Activated CD4-positive, alpha-beta T cell treated with anti-CD3 and anti-CD28 coated beads for 4 hours (primary cell): ENCODE measurements at places on chromosomes 11 and 22.

DNA sequence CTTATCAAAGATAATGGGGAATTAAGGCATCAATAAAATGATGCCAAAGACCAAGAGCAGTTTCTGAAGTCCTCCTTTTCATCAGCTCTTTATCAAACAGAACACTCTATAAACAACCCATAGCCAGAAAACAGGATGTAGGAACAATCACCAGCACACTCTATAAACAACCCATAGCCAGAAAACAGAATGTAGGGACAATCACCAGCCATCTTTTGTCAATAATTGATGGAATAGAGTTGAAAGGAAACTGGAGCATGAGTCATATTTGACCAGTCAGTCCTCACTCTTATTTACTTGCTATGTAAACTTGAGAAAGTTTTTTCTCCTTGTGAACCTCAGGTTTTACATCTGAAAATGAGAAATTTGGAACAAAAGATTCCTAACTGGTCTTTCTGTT, 10.0 kb downstream of the MS4A2 start:
- no peak for DNase-seq

DNA sequence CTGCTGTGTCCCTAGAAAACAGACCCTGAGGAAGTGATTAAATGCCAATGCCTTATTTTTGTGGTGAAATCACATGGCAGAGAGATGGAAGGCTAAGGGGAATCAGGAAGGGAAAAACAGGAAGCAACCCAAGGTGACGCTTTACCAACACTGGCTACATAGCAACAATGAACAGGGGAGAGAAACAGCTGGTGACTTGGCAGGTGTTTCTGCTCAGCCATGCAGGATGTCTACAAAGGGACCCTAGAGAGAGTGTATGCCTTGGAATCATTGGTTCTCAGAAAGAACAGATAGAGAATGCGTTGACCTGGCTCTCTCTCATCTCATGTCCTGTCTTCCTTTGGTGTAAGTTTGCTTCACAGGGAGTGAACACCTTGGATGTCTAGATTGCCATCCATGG, 911.9 kb downstream of the OPCML start:
- DNase-seq, result no peak

DNA sequence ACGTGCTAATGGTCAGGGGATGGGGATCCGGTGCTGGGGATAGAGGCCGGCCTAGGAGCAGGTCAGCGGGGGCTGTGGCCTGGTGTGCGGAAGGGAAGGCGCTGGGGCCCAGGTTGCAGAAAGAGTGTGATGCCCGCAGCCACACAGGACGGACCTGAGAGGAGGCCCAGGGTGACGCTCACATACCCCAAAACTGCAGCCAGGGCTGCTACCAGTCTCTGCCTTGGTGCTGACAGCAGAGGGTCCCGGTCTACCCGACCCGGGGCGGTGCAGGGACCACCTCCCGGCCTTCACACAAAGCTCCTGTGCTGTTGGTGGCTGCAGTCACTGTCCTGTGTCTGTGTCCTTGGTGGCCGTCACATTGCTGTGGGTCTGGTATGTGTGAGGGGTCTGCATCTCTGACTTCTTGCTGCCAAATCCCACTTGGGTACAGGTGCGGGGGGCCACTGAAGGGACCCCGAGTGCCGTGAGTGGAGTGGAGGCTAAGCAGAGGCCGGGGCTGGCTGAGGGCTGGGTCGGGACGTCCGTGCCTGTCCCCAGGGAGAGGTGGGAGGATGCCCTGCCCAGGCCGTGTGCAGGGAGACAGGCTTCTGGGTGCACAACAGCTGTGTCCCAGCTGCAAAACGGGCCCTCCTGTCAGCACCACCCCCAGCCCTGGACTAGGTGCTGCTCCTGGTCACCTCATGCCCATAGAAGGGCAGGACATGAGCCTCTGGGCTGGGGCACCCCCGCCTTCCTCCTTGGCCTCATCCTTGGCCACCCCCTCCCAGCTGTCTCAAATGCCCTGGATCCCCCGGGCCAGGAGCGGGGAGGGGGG, 1.5 kb downstream of the LSP1 start:
- no peak for DNase-seq

GRCh38 chr11:120710354-120711131, 199.0 kb downstream of the GRIK4 start:
- DNase-seq, result no peak

GRCh38 chr11:126598344-126599216, 243.1 kb downstream of the ST3GAL4 start:
- no peak for DNase-seq

DNA sequence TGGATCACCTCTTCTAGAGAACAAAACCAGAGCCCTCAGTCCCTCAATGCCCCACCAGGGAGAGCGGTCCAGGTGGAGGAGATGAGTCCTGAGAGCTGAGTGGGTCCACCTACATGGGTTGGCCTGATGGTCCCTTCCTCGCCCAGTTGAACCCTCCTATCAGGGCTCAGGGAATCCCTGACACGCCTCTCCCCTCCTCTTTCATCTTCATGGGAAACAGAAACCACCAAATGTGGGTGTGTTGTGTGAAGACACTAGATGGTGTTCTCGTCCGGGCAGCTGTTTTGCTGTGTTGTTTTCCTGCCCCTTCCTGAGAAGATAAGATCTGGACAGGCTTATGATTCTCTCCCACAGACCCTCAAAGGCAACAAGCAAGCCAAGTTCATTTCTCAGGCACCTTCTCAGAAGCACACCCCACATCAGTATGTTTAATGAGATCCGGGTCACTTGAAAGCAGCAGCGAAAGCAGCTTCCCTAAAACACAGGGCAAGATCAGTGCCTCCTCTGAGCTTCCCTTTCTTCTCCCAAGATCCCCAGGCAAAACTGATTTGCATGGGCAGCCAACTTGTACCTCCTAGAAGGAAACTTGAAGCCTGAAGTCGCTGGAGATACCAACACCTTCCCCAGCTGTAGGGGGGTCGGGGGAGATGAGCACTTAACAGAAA, 35.3 kb upstream of the POU2AF1 start:
- no peak for DNase-seq

DNA sequence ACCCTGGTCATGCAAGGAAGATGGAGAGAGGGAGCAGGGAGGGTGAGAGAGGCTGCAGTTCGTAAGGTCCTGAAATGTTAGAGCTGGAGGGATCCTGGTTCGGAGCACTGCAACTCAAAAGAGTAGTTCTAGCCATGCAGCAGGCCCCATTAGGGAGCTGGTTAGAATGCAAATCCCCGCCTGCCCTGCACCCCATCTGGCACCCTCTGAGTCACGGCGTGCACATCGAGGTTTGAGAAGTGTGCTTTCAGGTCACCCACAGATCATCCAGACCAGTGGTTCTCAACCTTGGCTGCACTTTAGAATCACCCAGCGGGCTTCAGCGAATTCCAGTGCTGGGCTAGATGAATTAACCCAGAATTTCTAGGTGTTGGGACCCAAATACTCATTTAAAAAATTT, 48.2 kb downstream of the ST3GAL4 start:
- no peak for DNase-seq

GRCh38 chr11:104690241-104690640, 208.0 kb downstream of the CASP12 start:
- DNase-seq, result no peak

DNA sequence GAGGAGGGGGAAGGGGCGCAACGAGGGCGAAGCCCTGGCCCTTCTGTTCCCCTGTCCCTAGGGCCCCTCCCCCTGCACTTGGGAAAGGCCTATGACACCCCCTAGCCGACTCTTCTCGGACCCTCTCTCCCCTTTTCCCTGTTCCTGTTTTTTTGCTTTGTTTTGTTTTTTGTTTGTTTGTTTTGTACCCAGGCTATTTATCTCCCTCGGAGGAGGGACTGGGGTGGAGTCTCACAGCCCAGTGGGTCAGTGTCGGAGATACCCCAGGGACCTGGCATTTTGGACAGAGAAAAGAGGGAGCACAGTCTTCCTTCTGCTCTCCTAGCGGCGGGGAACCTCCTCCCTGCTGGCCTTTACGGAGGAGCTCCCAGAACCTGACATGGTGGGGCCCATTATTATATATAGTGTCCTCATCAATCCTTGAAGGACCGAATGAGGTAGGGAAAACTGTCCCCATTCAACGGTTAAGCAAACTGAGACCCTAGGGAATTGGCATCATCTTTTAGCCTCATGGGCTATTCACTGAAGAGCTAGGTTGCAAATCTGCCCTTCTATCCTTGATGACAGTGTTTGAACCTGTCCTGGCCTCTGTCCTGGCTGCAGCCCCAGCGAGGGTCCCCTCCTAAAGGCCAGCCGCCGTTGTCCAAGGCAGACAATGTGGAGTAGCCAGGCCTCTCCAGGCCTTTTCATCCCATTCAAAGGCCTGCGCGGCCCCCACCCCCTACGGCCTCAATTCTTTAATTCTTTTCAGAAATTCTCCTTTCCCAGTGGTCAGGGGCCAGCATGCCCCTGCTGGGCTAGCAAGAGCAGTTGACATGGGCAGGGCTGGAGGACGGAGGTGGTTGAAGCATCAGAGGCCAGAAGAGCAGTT, 911 bp downstream of the EMID1 start:
- no peak for DNase-seq

DNA sequence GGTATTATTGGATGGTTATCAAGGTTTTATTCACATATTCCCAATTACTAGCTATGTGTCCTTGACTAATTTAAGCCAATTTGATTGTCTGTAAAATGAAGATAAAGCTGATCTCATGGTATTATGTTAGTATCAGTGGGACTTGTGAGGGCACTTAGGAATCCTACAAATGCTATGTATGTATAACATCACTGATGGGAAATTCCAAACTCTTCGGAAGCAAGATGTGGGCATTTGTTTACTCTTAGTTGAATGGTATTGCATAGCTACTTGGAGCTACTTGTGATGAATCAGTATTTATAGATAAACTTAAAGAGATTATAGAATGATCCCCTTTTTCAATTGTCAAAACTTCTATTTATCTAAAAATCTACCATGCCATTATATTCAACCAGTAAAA, 239.9 kb downstream of the CNTN5 start:
- DNase-seq, result no peak

DNA sequence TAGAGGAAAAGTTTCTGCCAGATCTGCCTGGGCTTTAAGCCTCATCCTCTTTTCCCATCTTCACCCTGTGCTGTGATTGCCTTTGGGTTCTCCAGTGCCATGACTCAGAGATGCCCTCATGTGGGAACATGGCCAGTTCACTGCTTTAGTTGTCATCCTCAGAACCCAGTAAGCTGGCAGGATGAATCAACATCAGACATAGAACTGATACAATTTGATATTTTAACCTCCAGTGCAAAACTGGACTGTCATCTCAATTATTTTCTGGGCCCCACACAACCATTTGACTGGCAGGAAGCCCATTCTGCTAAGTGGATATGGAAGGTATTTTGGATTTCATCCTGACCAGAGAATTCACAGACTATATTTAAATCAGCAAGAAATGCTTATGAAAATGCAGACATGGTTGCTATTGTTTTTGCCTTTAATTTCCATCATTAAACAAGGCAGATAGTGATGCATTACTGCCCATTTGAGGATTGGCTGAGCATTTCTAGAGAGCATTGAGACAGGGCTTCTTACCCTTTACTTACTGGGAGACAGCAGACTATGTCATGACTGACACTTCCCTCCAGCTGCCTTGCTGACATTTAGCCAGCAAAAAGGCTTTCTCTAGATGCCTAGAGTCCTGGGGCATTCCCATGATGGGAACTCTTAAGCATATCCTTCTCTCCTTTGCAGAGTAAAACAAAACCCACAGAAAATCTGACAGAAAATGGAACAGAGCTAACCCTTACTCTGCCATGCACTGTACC, 327.1 kb upstream of the MTNR1B start:
- no peak for DNase-seq

DNA sequence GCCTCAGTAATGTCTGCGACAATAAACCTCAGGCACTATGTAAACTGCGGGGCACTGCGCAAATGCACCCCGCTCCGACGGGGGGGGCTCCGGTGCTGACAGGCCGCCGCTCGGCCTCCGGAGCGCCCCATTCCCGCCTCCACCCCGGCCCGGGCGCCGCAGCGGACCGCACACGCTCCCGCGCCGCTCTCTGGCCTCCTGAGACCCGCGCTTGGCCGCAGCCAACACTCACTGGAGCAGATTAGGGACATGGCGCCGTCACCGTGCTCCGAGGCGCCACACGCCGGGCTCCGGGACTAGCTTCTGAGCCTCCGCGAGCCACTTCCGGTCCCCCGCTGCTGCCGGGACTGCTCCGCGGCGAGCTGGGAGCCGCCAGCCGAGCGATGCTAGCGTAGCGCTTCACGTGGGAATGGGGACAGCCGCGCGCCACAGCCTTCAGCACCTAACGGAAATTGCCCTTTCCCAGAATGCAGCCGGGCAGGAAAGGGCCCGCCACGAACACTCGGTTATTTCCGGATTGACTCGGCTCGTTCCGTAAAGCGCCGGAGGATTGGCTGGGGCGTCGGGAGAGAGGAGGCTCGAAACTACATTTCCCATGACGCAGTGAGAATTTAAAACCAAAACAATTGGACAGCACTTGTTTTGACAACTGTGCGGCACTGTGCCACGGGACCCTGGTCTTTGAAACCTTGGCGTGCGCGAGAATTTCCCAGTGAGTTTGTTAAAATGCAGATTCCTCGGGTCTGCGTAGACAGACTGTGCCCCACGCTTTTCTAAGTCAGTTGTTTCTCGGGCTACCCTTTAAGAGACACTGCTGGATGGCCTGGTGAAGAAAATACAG, at the start of gene PRPF19:
TSS of gene PRPF19 (minus strand) at position 454 of the 841 bp plus-strand sequence. CDS start at position 251, 203 bp downstream.
- DNase-seq, result peak; percentile 94

DNA sequence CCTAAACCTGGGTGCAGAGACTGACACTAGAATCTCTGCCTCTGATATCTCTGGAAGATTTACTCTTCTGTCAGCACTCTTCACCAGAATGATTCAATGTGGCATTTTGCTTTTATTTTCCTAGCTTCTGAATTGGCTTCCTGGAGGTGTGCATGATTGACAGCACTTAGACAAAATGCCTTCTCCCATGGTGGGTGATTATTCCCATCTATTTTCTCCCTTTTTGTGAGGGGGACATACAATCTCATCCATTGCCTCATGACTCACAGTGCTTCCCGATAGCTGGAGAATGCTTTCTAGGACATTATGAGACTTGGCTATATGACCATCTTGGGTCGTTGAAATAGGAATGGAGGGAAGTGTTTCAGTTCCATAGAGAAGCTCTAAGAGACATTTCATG, 4.0 kb upstream of the TRIM68 start:
- no peak for DNase-seq

DNA sequence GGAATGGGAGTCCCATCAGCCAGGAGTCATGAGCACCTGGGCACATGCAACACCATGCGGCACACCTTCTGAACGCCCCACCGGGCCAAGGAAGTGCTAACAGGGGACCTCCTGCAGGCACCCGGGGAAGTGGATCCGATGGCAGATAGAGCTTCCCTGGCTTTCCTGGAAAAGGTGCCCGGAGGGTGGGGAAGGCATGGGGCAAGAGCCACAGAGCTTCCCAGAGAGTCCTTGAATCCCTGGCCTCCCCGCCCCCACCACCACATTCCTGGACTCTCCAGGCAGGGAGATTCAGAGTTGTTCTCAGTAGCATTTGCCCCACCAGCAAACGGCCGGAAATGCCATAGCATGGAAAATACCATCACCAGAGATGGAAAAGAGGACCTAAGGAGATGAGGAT, 8.3 kb downstream of the TRIM29 start:
- DNase-seq, result no peak

DNA sequence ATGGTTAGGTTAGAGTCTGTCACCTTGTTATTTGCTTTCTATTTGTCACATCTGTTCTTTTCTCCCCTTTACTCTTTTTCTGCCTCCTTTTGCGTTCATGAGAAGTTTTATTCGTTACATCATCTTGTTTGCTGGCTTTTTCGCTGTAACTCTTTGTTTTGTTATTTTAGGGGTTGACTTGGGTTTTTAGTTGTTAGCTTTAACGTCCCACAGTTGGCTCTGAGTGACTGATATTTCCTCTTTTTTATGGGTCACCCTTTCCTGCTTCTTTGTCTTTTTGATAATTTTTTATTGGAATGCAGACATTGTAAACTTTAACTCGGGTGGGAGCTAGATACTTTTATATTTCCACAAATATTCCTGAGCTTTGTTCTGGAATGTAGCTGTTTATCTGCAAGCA, 13.3 kb upstream of the TNNT3 start:
- no peak for DNase-seq

GRCh38 chr11:111186308-111186915, 59.1 kb upstream of the POU2AF2 start:
- no peak for DNase-seq
